ENCODE measurements at places on chromosomes 12 and 14.
A peak's percentile ranks its signal among the peaks of the same experiment; 100 is the strongest.

GRCh38 chr14:97196336-97196735, 399.2 kb downstream of the VRK1 start:
- DNase-seq: no peak

- DNase-seq: no peak
Measured at GRCh38 chr14:32404784-32405573, 75.9 kb downstream of the AKAP6 start.

DNA sequence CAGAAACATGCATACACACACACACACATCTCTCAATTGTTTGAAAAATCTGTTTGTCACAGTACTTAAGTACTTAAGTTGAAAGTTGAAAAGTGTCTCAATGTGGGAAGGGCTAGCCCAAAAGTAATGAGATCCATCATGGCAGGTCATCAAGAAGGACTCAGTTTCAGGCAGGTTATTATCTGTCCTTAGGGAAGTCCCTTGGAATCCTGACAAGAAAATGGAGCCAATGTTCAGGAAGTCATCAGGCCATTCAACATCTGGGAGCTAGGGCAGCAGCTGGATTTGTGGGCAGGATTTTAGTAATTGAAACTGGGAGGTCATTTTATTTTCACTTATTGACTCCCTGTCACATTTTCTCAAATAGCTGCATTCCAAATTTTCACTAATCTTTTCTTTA, 56.0 kb downstream of the MSRB3 start:
- no peak for DNase-seq

- DNase-seq: peak; percentile 75
Measured at GRCh38 chr12:52004042-52004648, 2.6 kb upstream of the TAMALIN start.

DNA sequence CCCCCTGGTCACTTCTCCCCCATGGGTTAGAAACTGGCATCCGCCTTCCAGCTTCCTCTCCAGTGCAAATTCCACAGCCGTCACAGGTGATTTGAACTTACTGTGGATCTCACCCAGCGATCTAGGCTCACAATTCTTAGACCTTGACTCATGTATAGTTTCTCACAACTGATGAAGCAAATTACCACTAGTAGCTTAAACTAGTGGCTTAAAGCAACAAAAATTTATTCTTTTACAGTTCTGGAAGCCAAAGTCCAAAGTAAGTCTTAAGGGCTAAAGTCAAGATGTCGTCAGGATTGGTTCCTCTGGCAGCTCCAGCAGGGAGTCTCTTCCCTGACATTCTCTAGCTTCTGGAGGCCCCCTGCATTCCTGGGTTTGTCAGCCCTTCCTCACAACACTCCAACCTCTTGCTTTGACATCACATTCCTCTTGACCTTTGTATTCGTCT, 117.4 kb downstream of the KTN1 start:
- no peak for DNase-seq

DNA sequence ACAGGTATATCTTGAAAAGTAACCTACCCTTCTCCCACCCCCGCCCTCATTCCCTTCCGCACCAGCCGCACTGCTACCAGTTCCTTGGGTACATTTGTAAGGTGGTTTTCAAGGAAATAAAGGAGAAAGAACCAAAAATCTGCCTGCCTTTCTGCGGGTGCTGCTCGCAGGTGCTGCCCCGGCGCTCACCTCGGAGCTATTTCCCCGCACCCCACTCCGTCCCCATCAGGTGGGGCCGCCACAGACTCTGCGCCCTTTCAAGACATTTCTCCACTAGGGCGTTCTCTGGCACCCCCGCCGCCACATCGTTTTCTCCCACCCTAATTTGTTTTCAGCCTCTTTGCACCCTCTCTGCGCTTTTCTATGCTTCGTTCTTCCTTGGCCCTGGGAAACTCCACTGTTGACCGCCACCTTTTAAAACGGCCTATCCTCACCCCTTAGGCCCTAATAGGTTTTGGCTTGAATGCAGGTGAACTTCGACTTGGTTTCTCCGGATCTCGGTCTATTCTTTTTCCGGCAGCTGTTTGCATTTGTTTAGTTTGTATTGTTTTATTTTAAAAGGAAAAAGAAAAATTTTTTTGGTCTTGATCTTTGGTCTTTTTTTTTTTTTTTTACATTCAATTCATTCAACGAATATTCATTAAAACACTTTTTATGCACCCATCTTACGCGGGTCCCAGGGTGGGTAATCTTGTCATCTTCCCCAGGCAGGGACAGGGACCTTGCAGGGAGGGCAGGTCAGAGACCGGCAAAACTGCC, 3.0 kb downstream of the VSX2 start:
- DNase-seq: no peak

DNA sequence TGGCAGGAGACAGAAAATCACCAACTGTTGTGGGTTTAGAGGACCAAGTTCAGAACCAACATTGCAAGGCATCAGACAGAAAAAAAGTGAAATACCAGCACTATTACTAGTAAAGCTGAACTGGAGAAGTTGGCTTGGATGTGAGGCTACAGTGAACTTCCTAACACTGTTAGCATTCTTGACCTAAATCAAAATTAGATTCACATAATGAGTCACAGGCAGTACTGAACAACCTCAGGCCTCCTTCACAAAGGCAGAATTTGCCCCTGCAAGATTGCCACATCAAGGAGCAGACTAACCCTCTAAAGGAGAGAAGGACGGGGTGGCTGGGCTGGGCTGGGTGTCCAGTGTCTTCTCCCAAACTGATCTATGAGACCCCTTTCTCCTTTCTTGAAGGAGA, 539.7 kb downstream of the SNAPC1 start:
- DNase-seq: no peak

DNA sequence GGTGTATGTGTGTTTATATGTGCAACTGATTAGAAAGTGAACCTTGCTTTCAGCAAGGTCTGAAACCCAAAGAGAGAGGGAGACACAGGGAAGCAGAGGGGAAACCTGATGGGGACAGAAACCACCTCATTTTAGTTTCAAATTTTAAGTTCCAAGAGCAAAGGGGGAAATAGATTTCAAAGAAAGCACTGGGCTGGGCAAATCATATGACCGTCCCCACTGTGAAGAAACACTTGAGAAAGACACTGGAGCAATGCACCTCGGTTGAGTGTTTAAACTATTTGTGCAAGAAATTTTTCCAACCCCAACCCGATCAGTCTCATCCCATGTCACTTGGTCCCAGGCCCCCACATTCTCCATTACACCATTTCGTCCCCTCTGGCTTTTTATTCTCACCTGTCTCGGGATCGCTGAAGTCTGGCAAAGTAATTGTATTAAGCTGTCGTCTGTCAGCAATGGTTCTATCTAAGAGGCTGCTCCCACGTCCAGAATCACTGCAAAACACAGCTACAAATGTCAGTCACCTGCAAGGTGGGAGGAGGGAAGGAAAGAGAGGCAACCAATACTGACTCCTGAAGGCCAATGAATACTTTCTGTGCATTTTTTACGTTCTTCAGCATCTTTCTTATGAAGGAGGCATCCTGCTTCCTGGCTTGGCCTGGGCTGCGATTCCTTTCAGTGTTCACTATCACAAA, 205.7 kb downstream of the TTC7B start:
- DNase-seq: no peak

- DNase-seq: no peak
Measured at GRCh38 chr14:51449681-51450080, 202.0 kb upstream of the FRMD6 start.

DNA sequence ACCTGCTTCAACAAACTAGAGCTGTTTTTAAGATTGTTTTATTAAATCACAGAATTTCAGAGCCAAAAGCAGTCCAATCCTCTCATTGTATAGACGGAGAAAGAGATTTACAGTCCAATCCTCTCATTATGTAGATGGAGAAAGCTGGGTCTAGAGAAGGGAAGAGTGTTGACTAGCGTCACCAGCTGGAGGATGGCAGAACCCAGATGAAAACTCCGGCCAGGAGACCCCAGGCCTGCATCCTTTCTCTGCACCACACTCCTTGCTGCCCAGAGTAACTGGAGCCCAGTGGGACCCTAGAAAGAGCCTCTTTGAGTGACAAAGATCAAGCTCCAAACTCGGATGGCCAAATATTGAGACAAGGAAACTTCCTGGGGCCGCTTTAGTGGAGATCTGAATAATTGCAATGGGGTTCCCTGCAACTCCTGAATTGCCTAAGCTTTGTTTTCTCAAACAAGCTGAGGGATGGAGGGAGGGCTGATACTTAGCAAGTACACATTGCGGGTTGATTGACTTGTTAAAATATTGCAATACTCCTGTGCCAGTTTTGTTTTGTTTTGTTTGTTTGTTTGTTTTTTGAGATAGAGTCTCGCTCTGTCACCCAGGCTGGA, 12.5 kb downstream of the AMDHD1 start:
- DNase-seq: no peak

DNA sequence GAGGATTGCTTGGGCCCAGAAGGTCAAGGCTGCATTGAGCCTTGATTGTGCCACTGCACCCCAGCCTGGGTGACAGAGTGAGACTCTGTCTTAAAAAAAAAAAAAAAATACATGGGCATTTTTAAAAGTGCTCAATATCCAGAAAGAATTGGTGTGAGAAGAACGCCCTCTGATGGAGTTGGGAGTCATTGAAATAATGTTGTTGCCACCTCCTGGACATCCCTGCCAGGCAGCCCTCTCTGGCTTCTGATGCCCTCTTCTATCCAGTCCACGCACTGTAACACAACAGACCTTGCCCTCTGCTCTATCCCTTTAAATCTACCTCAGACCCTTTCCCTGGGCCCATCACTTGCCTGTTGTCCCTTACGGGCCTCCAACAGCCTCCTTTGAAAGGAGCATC, 4.9 kb downstream of the PTGDR start:
- peak; percentile 38 for DNase-seq

DNA sequence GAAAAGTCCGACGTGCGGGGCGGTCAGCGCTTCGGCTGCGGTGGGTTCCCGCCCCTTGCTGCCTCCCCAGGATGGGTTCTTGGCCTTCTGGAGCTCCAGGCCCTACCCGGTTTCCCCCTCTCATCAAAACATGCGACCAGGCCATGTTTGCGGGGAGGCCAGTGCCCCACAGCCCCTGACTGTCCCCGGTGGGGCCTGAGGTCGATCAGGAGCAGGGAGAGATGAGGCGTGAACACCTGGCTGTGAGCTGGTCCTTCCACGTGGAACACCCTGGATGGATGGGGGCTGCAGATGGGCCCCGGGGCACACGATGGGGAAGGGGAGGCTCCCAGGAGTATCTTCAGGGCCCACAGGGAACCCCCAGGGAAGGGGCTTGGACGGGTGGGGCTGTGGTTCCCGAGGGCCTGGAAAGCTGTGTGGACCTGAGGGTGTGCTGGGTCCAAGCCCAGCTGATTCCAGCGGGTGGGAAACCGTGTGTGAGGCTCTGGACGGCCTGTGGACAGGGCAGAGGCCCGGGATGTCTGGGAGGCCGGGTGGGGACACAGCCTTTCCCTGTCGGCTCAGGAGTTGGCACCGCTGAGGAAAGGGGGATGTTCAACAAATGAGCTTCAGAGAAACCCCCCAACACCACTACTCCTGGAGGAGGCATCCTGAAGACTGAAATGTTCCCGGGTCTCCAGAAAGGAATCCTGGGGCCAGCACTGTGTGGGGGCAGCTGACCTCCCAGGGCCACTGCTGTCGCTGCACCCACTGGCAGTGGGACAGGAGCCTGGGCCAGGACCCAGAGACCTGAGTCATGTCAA, 187.0 kb upstream of the C14orf180 start:
- no peak for DNase-seq

DNA sequence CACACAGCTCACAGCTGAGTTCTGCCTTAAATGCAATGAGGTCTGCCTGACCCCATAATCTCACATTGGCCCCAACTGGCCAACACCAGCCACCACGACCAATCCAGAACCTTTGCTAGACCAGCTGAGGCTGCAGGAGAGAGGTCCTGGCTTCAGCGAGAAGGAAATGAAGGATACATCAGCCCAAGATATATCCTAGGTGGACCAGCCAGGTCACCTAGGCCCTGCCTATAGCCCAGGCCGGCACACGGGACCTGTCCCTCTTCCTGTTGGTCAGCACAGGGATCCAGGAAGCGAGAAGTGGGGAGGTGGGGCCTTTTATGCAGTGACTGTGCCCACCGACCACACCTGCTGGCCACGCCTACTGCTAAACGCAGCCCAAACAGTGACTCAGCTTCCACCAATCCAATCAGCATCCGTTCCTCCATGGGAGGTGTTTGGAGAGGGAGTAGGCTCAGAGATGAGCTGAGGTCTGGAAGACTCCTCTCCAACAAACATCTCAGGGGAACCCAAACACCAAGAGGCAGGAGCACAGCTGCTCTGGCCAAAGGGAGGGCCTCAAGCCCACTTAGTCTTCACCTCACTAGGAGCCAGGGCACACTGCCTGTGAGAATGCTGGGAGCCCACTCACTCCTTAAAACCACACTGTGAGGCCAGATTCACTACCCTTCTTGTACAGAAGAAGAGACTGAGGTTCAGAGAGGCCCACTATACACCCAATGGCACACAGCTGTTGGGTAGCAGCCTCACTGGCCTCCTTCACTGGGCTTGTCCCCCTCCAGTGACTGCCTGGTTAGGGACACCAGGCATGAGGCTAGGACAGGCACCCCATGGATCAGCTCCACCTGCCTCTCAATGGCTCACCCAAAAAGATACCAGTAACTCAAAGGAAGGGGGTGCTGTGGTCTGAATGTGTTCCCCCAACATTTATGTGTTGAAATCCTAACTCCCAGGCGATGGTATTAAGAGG, 51.3 kb upstream of the PPP2R5C start:
- DNase-seq: peak; percentile 53

GRCh38 chr14:50859296-50859624, 12.6 kb upstream of the ABHD12B start:
- DNase-seq: no peak

GRCh38 chr14:105326891-105327694, 12.5 kb downstream of the PACS2 start:
- peak; percentile 76 for DNase-seq

DNA sequence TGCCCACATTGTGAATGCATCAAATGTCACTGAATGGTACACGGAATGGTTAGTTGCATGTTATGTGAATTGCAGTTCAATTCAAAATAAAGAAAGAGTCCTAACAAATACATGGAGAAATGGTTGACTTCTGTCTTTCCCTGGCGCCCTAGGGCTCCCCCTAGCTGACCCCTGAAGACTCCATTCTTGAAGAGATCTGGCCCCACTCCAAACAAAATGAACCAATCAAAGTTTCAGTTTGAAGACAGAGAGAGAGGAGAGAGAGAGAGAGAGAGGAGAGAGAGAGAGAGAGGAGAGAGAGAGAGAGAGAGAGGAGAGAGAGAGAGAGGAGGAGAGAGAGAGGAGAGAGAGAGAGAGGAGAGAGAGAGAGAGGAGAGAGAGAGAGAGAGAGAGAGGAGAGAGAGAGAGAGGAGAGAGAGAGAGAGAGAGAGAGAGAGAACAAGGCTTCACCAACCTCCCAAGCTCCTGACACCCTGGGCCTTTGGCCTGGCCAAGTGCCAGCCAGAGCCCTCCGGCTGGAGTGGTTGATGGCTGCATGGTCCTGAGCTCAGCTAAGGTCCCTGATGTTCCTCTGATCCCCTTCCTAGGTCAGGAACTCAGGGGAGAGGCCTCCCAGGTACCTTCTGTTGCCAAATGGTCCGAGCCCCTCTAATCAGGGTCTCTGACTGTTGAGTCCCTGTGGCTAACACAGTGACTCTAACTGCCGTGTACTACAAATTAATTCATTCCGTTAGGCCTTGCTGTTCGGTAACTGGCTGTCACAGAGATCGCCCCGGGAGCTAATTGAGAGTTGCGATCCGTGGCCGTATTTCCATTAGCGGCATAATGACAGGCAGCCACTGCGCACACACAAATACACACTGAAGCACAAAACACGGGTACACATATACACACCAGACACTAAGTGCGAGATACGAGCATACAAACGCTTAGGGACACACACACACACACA, 188.8 kb downstream of the ESRRB start:
- DNase-seq: peak; percentile 58
